ENCODE measurements at places on chromosomes 2 and 18.

DNA sequence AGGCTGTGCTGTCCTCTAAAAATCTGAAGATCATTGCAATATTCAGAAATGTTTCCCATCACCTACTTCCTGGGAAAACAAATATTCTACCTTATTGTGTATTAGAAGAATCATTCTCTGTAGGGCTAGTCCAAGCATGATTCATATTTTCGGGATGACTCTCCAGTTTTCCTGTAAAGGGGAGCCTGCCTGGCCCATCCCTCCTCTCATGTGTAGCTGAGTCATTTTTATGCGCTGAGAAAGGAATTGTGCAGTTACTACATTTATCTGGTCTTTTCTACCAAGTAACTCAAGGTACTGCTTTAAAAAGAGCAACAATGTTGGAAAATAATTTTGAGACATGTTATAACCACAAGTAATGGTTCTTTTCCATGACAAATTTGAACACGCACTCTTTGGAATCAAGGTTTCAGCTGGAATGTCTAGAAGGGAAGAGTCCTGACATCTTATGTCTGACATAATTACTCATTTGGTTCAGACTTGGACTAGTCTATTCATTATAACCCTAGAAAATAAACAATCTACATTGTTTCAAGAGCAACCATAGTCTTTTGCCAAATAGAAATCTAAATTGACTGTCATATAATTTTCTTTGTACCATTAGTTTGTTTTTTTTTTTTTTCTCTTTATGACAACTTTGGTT is 6.6 kb downstream of the DSG3 start:
- DNase-seq, result no peak

DNA sequence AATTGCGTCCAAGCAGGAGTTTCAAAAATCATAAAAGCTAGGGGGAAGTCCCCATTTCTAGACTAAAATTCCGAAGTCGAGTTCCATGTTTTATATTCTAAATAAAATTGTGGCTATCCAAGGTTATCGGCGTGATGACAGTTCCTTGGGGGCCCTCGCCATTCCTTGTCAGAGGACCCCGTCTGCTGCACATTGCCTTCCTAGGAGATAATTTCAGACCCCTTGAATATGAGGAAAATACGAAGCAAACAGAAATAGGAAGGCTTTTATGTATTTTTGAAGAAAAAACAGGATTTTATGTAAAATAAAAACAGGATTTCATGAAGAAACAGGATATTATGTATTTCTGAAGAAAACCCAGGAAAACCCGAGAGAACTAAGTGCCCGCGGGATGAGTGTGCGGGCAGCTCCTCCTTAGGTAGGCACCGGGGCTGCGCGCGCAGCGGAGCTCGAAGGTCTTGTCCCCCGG is 465 bp upstream of the PLEKHA3 start:
- no peak for DNase-seq

DNA sequence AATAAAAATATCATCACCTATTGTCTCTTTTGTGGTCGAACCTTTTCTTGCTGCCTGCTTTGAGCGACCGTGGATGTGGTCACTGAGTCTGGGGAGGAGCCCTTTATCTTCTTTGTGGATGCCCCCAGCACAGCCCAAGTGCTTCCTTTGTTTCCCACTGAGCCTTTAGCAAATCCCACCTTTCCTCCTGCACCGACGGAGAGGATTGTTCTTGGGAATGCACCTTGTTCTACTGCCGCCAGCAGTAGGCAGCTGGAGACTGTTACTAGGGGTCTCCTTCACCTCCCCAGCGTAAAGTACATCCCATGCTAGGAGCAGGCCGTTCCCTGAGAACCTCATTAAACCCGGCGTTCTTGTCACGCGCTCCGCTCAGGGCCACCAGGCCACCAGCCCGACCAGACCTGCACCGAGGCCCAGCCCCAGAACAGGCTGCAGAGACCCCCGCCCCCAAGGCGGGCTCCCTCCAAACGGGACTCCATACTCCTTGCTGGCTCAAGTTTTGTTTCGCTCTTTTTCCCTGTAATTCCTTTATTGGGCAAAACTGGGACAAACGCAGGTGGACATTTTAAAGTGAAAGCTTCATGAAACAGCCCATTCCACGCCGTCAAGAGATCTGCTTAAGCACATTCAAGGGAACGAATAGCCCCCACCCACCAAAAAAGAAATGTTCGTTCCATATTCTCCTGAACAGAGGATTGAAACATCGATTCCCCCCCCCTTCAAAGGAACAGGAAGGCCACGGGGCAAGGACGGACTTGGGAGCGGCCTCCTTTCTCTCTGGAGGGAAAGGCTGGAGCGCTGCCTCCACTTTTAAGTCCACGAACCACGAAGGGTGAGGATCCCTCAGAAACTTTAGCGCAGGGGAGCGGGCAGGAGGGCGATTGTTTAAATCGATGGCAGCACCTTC is 1.1 kb upstream of the MAT2A start:
- DNase-seq, result peak; percentile 50

DNA sequence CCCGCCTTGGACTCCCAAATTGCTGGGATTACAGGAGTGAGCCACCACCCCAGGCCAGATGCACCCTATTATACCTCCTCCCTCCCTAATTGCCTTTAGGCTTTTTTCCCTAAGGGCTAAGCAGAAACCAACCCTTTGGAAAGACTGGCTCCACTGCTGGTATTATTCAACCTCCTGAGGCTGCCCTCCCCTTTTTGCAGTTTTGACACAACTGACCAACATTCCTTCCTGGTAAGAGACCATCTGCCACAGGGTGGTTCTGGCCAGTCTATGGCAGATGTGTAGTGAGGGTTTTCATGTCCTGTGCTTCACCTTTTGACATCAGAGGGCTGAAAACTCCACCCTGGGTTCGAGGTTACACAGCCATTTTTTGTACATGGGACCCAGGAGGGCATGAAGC is 1785.3 kb upstream of the CELF4 start:
- DNase-seq, result no peak

DNA sequence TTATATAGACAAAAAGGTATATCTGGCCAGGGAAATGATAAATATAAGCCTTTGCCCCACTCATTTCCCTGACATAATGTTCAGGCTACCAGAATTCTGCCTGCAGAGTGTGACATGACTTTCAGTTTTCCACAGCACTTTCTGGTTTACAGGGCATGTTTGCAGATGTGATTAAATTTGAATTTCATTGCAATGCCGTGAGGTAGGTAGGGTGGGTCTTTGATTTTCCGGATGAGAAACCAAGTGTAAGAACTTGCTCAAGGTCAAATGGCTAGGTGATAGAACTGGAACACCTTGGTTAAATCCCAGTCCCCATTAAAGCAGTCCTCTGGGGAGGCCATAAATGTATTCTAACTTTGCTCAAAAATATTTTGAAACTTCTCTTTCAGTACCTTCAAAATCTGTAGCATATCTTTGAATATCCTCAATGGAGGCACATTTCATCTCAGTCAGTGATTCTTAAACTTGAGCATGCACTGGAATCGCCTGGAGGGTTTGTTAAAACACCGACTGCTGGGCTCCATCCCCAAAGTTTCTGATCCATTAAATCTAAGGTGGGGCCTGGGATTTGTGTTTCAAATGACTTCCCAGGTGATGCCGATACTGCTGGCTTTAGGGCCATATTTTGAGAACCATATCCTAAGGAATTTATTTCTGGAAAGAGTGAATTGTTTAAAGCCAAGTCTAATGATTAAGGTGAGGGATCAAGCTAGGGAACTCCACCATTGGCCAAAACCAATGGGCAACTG is 35.0 kb downstream of the MRPL33 start:
- DNase-seq, result no peak

GRCh38 chr2:100560216-100560830 is 2.5 kb upstream of the PDCL3 start:
- DNase-seq, result no peak

Data from SHP77 treated with DMSO at 0.1 percent for 48 hours (cell line).